ENCODE measurements at places on chromosomes 11 and 22.

- DNase-seq = no peak
Measured at GRCh38 chr11:62391642-62392425, 27.0 kb upstream of the SCGB1A1 start.

GRCh38 chr11:124937336-124937935, 1.6 kb upstream of the HEPACAM start:
- DNase-seq = no peak

- no peak for DNase-seq
Measured at GRCh38 chr11:2912498-2912897, 16.7 kb downstream of the PHLDA2 start.

DNA sequence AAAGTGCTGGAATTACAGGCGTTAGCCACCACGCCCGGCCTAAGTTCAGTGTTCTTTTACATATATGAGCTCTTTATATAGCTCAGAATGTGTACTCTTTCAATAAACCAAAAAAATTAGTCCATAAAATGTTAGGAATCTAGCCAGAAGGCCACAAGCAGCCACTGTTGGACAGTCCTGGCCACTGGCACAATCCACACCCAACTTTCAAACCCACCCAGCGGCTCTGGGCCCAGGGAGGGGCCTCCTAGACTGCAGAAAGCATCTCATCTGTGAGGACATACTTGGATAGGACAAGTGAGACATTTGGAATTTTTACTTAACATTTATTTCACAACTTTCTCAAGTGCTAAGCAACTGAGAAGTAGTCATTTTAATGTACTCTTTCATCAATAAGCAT, 6.4 kb downstream of the PACSIN2 start:
- no peak for DNase-seq
